Body of pancreas (tissue), 4 donors: ENCODE measurements at places on chromosomes 7 and 10.

DNA sequence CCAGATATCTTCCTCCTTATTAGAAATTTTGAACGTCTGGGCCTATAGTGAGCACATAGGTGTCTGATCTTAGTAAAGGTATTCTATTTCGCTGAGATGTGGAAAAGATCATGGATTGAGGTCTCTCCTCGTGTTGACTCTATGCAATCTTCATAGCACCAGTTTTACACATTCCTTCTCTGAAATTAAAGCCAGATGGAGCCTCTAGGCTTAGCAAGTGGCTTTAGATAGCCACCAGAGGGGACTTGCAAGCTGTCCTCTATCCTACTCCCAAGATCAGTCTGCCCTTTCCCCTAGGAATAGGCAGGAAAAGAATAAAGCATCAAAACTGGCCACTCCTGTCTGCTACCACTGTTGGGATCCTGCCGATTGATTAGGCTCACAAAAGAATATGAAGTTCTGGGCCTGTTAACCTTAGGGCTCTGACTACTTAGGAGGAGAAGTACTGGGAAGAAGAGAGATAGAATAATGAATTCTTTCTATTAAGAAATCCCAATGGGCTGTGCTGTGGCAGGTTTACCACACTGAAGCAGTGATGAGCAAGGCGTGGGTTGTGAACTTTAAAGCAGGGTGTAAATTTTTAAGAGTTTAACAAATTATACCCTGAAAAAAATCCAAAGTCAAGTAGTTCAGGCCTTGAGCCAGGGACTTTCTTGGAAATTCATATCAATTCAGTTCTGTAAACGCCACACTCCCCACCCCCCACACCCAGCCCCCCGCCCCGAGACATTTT lies 2.2 kb upstream of the STRIP2 start:
- H3K27me3 ChIP-seq = no peaks in the 10 kb centered on the region
- H3K27ac ChIP-seq = no peak overlapping the region
- DNase-seq = no peak
- H3K4me3 ChIP-seq = no peak overlapping the region
- H3K4me1 ChIP-seq = peaks cover 17% of the 10 kb centered on the region

DNA sequence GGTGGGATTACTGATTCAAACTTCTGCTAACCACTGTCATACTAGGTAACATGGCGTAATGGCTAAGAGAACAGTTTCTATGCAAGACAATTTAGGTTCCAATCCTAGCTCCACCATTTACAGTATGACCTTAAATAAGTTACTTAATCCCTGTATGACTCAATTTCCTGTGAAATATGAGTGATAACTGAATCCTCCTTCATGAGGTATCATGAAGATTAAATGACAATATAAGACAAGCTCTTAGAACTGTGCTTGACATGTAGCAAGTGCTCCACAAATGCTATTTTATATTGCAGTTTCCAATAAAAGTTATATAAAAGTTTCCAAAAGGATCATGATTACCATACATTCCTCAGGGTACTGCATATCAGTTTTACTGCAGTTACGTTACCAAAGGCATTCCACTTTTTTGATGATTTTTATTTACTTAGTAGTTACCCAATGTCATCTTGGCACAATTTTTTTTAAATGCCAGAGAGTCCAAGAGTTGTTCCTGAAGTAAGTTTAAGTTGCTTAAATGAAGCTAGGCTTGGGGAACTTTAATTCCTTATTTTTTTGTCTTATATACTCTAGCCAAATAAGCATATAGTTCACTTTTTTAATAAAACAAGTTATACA lies 7.1 kb downstream of the DOCK4 start:
- no peak overlapping the region for H3K27ac ChIP-seq
- H3K36me3 ChIP-seq = no peaks in the 10 kb centered on the region
- DNase-seq = no peak
- no peaks in the 10 kb centered on the region for H3K27me3 ChIP-seq
- H3K4me3 ChIP-seq = no peak overlapping the region

DNA sequence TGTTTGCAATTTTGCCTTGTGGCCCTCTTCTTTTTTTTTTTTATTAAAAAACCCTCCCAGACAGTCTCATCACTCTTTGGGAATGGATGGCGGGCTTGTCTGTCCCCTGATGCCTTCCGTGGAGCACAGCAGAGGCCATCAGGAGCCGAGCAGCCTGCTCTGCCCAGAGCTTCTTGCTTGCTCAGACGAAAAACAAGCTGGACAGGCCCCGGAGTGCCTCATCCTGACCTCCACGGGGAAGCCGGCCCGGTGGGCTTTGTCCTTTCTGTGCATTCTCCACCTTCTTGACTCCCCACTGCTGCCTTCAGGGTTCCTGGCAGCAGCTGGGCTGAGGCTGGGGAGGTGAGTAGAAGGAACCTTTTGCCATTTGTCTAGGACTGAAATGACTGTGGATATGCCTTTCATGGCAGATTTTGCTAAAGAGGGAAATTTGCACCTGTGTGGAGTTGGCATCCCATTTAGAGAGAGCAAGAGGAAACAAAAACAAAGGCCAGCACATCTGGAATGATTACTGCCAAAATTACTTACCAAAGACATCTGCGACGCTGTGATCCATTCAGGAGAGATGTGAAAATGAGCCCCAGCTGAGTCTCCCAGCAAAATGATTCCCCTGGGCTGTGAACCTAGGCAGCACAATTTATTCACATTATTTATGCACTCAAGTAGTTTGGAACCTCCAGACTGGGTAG lies 108.3 kb downstream of the AOAH start:
- no peak overlapping the region for H3K4me3 ChIP-seq
- no peaks in the 10 kb centered on the region for H3K27me3 ChIP-seq
- peaks cover under 1% of the 10 kb centered on the region for H3K4me1 ChIP-seq
- no peak for DNase-seq
- H3K36me3 ChIP-seq = no peaks in the 10 kb centered on the region
- H3K27ac ChIP-seq = no peak overlapping the region

DNA sequence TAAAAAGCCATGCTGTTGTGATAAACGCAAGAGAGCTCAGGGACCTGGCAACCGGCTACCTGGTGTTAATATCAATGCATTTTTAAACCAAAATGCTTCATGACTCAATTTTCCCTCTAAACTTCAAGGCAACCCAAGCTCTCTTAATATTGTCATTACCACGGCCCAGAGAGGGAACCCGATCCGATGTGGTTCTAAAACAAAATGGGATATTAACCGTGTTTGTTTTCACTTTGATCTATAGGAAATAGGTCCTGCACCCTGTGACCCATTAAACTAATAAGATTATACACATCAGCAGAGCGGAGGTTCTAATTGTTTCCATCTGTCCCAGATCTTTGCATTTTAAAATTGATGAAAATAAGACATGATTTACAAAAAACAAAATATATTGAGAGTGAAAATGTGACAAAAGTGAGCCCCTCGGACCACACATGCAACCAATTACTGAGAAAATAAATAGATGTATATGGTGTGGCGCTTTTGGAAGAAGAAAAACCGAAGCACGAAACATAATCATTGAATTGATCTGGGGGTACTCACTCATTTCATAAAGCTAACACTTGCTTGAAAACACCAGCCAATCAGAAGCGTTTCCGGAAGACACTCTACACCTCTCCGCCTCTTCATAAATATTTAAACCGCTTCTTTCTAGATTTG lies 290.3 kb upstream of the NFE2L3 start:
- no peak overlapping the region for H3K27ac ChIP-seq
- no peaks in the 10 kb centered on the region for H3K36me3 ChIP-seq
- H3K4me1 ChIP-seq = peaks cover 3% of the 10 kb centered on the region
- H3K27me3 ChIP-seq = peaks cover 67% of the 10 kb centered on the region

- H3K27ac ChIP-seq = no peak overlapping the region
- no peak overlapping the region for H3K4me3 ChIP-seq
- DNase-seq = no peak
- no peaks in the 10 kb centered on the region for H3K36me3 ChIP-seq
Measured at GRCh38 chr7:23658831-23659427, 21.1 kb upstream of the FAM221A start.

DNA sequence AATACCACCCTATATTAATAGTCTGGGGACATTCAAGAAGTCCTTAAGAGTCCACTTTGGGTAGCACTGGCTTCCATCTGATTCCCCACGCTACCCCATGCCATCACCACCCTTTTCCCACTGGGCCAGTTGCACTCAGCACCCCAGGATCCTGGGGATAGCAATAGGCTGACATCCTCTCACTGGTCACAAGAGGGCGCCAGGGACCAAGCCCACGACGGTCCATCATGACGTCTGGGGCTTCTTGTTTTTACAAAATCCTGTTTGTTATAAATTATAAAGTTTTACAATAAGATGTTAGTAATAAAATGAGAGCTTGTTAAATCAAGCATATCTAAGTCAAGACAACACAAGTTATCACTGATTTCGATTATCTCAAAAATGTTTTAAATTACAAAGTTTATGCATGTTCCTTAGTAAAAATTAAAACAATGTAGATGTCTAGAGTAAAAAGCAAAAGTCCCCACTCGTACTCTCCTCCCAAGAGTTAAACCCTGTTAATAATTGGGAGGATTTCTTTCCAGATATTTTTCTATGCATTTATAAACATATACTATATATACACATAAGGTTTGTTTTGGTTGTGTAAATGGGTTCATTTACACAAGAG lies 15.4 kb downstream of the GPNMB start:
- no peaks in the 10 kb centered on the region for H3K27me3 ChIP-seq
- no peaks in the 10 kb centered on the region for H3K4me1 ChIP-seq
- no peak overlapping the region for H3K27ac ChIP-seq
- peak; percentile 55 for DNase-seq
- no peak overlapping the region for H3K4me3 ChIP-seq
- H3K36me3 ChIP-seq = no peaks in the 10 kb centered on the region

DNA sequence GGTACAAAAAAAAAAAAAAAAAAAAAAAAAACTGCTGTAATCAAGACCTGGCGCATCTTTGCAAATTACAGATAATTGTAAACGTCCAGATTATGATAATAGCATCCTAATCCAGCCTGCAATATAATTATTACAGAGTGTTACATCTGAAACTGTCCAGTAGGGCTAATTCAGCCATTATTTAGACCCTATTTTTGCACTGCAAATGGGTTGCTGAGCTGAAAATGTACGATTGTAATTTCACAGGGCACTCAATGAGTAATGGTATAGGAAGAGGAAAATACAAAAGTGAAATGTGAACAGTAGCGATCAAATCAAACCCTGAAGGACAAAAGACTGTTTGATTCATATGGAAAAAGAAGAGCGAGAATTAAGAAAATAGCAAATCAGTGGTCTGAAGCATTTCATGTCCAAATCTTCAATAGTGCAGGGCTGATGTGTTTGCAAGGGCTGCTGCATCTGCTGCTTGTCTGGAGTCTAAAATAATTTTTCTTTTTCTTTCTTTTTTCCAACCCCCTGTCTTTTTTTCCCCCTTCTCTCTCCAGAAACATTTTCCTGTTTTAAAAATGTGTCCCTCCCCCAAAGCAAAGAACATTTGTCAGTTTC lies 8.9 kb downstream of the DLX6 start:
- no peak for DNase-seq
- no peaks in the 10 kb centered on the region for H3K36me3 ChIP-seq
- H3K27me3 ChIP-seq = peaks cover 44% of the 10 kb centered on the region

DNA sequence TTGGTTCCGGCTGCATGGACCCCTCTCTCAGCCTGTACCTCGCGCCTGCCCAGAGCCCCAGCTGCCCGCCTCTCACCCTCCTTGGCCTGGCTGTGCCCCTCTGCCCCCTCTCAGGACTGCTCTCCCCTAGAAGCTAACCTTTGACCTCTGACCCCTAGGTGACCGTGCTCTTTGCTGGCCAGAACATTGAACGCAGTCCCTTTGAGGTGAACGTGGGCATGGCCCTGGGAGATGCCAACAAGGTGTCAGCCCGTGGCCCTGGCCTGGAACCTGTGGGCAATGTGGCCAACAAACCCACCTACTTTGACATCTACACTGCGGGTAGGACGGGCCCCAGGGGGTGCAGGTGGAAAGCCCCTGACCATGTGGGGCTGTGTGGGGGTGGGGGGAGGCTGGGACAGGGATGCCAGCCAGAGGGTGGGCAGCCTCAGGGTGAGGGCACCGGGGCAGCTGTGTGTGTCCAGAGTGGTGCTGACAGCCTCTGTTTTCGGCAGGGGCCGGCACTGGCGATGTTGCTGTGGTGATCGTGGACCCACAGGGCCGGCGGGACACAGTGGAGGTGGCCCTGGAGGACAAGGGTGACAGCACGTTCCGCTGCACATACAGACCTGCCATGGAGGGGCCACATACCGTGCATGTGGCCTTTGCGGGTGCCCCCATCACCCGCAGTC lies 8.0 kb downstream of the FLNC start:
- DNase-seq = no peak
- no peak overlapping the region for H3K27ac ChIP-seq
- H3K36me3 ChIP-seq = no peaks in the 10 kb centered on the region

DNA sequence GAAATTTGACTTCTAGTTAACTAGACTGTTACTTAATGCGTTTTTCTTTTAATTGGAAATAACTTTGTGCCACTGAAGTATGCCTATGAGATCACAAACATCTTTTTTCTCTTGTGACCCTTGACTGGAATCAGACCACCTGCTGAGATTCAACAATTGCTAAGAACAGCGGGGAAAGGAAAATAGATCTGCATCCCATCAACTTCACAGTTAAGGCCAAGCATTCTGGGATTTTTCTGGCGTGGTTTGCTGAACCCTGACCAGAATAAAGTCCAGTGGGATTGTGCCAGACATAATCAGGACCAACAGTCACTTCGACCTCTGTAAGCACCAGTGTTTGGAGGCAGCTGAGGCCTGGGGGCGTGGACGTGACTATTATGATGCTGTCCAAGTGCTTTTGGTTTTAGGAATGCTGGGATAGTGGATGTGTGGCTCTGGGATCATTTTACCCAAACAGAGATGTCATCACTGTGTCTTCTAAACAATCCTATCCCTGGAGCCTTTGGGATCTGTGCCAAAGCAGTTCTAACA lies 373.3 kb upstream of the PRKCQ start:
- no peak overlapping the region for H3K4me3 ChIP-seq
- H3K4me1 ChIP-seq = no peaks in the 10 kb centered on the region
- no peaks in the 10 kb centered on the region for H3K36me3 ChIP-seq
- no peaks in the 10 kb centered on the region for H3K27me3 ChIP-seq

GRCh38 chr10:7234109-7234508 lies 176.7 kb downstream of the SFMBT2 start:
- H3K27ac ChIP-seq = no peak overlapping the region
- no peaks in the 10 kb centered on the region for H3K4me1 ChIP-seq
- no peaks in the 10 kb centered on the region for H3K36me3 ChIP-seq
- H3K27me3 ChIP-seq = no peaks in the 10 kb centered on the region
- no peak overlapping the region for H3K4me3 ChIP-seq

- peaks cover 12% of the 10 kb centered on the region for H3K4me1 ChIP-seq
- H3K27me3 ChIP-seq = no peaks in the 10 kb centered on the region
- H3K4me3 ChIP-seq = no peak overlapping the region
- no peaks in the 10 kb centered on the region for H3K36me3 ChIP-seq
- no peak for DNase-seq
Measured at GRCh38 chr10:115948465-115948864, 324.5 kb downstream of the GFRA1 start.

DNA sequence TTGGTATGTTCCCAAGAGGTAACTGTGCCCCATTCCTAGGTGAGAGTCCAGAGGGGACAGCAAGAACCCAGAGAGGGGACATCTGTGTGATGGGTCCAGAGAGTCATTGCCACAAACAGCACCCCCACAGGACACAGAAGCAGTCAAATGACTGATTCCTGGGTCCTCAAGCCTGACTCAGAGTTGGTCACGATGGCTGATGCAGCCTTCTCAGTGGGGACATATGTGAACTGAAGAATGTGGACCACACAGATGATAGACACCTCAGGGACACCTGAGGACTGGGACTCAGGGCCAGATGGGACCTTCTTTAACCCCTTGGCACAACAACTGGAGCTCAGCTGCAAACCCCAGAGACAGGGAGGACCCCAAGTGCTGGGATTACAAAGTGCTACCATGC lies 96.5 kb downstream of the STRA8 start:
- no peak overlapping the region for H3K27ac ChIP-seq
- DNase-seq = no peak
- no peaks in the 10 kb centered on the region for H3K27me3 ChIP-seq
- H3K36me3 ChIP-seq = no peaks in the 10 kb centered on the region
- no peak overlapping the region for H3K4me3 ChIP-seq
